ENCODE measurements at places on chromosomes 16 and 17.

GRCh38 chr16:86449446-86450095, 60.8 kb upstream of the FOXF1 start:
- peak; percentile 26 for DNase-seq

DNA sequence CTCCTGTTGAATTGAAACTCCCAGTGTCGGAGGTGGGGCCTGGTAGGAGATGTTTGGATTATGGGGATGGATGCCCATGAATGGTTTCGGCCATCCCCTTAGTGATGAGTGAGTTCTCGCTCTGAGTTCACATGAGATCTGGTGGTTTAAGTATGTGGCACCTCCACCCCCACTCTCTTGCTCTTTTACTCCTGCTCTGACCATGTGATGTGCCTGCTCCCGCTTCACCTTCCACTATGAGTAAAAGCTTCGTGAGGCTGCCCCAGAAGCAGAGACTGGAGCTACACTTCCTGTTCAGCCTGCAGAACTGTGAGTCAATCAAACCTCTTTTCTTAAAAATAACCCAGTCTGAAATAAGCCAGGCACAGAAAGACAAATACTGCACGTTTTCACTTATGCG, 512.4 kb downstream of the HS3ST4 start:
- no peak for DNase-seq

- no peak for DNase-seq
These were observed 896.8 kb downstream of the CDH11 start for GRCh38 chr16:64225036-64225435.

GRCh38 chr17:59424331-59424730, 92.9 kb downstream of the YPEL2 start:
- DNase-seq, result no peak

DNA sequence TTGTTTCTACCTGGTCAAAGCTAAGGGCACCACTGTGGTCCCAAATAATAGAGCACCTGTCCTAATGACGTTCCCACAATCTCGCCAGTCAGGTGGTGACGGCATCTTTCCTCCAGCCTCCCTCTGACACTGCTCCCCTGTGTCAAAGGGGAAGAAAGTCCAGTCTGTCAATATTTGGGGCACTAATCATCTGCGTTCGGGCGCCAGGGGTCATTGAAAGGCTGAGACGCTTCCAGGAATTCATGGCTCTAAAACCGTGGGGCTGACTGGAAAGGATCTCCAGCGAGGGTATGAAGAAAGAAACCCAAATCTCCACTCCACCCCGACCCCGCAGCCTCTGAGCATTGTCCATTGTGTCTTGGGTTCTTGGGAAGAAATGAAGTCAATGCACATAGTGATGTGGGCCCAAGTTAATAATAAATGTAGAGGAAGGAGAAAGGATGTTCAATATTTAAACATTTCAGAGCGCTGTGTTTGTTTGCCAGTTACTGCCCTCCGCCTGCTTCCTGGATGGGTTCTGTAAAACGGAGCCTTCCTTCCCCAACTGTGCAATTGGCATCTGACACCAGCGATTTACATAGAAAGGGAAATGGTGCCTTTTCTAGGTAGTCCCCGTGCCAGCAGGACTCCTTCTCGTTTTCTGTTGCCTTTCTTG, 103.2 kb downstream of the SOCS1 start:
- DNase-seq, result no peak

Measured in putamen (tissue), 1 donor.